Hypothalamus (tissue), 51 donors: ENCODE measurements at places on chromosomes 5 and 9.
A peak's percentile ranks its signal among the peaks of the same experiment; 100 is the strongest.

GRCh38 chr5:11222169-11222568 is 461.1 kb upstream of the DAP start:
- no peak for DNase-seq

DNA sequence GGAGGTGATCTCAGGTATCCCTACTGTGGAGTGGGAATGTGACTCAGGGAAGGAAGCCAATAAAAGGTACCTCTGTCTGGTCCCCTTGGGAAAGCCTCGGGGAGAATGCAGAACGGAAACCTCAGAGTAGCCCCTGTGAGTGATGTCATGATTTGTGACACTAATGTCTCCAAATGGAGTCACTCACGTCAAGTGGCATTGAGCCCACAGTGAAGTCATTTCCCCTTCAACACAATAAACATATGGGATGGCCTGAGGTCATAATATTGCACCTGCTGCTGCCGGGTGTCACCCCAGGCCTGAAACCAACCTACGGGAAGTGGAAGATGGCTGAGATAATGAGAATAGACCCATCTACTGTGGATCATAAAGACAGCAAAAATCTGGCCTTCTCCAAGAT is 75.9 kb upstream of the GOLM1 start:
- DNase-seq: no peak

DNA sequence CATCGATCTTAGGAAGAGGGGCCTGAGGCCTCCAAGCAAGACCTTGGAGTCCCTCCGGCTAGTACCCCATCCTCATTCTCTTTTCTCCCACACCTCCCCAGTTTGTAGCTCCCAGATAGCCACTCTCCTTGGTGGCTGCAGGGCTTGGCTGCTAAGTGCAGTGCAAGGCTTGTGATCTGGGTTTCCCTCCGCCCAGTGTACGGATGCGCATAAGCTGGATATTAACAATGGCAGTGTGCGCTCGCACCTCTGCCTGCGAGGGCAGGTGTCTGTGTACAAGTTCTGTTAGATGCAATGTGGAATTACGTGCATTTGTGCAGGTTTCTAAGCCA is 71.0 kb upstream of the TBCA start:
- no peak for DNase-seq

GRCh38 chr5:169591636-169592035 is 8.1 kb downstream of the SPDL1 start:
- DNase-seq: no peak

DNA sequence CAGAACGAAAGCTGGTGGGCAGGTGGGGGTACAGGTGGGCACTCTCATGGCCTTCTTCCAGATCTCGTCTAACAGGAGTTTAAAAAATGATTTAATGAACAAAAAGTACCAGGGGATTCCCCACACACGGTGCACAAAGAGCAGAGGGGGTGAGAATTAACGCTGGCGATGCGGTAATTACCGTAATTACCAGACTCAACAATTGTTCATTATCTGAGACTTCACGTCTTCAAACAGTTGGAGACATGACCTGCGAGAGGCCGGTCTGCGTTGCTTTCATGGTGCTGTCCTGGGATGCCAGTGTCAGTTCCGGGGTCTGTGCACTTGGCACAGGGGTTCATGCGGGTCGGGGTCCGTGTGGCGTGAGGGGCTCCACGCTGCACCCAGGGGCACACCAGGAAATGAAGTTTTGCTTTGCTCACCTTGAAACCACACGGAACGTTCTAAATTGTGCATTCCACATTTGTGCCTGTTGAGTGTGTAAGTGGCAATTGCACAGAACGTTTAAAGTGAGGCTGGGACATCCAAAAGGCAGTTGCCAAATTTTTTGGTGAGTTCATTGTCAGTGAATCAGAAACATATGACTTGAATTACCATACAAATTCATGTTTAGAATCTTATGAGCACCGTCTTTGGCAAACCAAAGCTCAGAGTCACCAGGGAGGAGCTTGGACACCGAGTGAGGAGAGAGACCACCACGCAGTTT is 256.4 kb upstream of the IRX1 start:
- no peak for DNase-seq

- no peak for DNase-seq
Measured at GRCh38 chr5:89988129-89988810, 421.3 kb downstream of the CETN3 start.

- peak; percentile 82 for DNase-seq
Measured at GRCh38 chr9:38017149-38017884, 51.7 kb downstream of the SHB start.

DNA sequence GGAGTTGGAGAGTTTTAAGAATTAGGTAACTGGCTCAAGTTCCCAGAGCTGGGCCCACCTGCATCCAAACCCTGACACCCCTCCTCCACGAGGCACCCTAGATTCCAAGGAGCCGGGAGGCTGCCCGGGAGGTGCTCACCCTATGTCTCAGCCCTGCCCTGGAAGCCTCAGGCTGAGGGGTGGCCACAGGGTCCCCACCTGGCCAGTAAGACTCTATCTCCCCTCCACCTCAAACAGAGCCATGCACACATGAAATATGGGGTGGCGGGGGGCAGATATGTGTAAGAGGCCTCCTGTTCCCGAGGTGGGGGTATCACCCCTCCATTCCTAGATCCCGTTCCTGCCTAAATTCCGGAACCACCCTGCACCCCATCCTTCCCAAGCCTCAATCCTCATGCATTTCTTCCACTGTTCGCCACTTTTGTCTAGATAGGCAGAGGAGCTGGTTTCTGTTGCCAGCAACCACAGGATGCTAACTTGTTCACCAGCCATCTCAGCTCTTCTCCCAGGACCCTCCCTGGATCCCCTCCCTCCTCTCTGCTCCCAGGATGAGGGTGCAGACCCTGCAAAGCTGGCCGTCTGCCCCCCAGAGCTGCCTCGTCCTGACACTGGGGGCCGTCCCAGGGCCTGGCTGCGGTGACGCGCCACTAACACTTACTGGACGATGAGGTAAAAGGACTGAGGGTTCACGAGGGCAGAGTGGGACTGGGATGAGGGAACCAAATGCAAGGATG is 44.1 kb downstream of the COL23A1 start:
- no peak for DNase-seq

DNA sequence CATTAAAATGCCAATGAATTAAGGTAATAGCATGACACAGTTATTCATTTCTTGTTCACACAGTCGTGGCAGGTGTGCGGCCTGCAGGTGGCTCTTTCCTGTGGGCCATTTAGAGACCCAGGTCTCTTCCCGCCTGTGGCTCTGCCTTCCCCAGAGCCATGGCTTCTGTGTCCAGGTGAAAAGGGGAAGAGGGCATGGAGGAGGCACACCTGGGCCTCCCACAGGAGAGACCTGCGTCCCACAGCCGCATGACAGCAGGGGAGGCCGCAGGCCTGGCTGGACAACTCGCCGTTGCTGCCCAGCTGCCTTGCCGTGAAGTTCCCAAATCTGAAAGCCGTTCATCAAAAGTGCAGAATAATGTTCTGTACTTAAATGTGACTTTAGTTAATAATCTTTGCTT is 14.4 kb upstream of the PLEKHG4B start:
- DNase-seq: no peak

DNA sequence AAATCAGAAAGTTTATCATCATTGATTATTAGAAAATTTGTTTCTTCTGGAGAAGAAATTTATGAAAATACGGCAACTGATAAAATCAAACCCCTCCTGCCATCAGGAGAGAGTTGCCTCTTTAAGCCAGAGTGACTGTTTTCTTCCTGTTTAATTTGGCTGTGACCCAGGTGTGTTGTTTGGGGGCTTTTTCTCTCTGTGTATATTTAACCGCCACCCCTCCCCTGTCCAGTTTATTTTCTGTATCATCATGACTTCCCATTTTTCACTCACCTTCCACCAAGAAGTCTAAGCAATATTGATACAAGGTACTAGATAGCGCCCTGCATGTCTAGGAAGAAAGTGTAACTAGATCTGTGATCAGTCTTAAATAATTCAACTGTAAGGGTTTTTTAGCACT is 50.1 kb downstream of the FAM78A start:
- DNase-seq: no peak

DNA sequence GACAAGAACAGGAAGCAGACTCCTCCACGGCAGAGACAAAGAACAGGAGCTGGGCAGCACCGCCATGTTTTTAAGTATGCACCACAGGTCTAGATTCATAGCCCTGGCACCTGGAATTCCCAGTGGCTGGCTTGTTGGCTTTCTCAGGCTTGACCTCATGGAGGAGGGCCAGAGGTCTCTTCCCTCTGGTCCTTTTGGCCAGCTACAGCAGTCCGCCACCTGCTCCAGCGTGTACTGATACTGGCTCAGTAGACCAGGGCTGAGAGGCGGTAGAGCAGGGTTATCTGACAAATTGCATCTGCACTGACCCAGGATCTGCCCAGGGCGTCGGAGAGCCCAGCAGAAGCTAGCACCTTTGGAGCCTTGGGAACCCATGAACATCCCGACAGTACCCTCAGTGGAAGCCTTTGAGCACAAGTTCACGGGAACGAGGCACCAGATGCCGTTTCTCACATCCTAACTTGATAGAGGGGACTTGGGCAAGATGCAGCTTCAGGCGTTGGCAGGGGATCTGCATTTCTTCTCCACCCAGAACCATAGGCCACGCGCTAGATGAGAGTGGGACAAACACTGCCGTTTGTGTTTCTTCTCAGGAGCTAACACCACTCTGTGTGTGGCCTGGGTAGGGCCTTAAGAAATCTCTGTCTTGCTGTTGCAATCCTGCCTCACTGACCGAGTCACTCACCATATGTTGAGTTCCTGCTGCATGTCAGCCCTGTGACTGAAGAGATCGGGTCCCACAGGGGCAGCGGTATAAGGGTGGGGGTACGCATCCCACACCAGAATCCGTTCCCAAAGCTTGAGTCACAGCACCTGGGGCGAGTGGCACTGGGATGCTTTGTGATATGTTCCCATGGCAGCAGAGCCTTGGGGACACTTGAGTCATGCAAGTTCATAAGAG is 90.3 kb upstream of the OTULINL start:
- no peak for DNase-seq

- no peak for DNase-seq
Measured at GRCh38 chr5:9626955-9627354, 3.2 kb downstream of the TAS2R1 start.

DNA sequence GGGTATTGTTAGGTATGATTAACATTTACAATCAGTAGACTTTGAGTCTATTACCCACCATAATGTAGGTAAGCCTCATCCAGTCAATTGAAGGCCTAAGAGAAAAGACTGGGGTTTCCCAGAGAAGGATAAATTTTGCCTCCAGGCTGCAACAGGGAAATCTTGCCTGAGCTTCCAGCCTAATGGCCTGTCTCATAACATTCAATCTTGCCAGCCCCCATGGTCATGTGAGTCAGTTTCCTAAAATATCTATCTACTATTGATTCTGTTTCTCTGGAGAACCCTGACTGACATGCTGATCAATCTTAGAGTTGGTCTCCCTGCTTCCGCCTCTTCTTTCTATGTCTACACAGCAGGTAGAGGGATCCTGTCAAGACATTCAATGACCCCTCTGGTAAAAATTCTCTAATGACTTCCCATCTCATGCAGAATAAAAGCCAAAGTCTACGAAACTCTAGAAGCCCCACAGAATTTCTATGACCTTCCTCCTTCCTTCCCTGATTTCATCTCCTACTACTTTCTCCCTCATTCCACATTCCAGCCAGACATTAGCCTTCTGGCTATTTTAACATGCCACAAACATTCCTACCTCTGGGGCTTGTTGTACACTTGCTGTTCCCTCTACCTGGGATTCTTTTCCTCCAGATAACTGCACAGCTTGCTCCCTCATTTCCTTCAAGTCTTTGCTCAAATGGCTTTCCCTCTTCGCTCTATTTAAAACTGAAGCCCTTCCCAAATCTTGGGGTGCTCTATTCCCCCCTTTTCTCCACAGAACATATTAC is 60.2 kb downstream of the FBXW11 start:
- DNase-seq: no peak

- no peak for DNase-seq
Measured at GRCh38 chr9:81893929-81894328, 34.3 kb upstream of the SPATA31D4 start.
